ENCODE measurements at places on chromosomes 5 and 9. TPM values are rescaled to one million over a fixed set of nuclear protein-coding genes. Genes with fewer than 3 reads are reported as not detected.

GRCh38 chr5:42492974-42493373 lies 69.7 kb downstream of the GHR start:
- no peak for DNase-seq

DNA sequence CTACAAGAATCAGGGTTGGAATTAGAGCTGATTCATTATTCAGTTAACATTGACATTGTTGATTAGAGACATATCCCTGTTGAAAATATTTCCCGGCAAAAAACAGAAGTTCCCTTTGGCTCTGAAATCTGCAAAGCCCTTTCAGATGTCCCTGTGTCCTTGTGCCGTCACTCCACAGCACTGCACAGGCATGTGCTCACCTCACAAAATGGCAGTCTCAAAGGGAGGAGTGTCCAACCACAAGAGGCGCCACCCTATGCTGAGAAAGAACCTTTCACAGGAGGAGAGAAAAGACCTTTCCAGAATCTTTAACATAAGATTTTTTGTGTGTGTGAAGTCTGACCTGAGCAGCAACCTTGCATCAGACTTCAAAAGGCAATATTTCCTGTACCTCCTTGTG lies 112.8 kb upstream of the PRSS3 start:
- no peak for DNase-seq

DNA sequence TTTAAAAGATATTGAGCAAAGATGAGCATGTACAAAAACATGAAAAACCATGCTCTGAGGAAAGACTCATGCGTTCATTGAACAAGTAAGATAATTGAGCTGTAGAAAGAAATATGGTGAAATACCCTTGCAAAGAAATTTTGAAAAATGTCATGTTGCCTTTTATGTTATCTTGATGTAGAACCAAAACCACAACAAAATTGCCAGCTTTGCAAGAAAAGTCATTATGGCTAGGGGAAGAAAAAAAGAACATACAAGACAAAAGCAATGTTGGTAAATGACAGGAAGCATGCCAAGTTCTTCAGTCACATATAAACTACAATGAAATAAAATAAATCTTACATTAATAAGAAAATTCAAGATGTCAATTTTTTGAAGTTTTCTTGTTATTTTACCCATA lies 368.0 kb downstream of the IRX1 start:
- no peak for DNase-seq

GRCh38 chr5:122501089-122501435 lies 189.0 kb downstream of the SNCAIP start:
- no peak for DNase-seq

DNA sequence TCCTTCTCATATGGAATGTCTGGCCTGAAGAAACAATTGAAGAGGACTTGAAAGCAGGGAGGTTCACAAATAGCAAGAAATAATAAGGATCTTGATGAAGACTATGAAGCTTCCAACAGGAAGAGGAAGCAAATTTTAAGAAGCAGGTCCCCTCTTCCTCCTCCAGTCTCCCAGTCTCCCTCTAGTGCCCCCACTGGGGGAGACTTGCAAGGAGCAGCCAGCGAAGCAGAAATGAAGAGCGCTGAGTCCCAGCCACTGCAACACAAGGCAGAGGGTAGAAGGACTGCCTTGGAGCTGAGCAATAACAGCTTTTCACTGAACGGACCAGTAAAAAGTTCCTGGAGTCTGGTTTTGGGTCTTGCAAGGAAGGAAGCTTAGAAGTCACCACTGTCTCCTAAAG lies 32.6 kb upstream of the ACO1 start:
- no peak for DNase-seq

DNA sequence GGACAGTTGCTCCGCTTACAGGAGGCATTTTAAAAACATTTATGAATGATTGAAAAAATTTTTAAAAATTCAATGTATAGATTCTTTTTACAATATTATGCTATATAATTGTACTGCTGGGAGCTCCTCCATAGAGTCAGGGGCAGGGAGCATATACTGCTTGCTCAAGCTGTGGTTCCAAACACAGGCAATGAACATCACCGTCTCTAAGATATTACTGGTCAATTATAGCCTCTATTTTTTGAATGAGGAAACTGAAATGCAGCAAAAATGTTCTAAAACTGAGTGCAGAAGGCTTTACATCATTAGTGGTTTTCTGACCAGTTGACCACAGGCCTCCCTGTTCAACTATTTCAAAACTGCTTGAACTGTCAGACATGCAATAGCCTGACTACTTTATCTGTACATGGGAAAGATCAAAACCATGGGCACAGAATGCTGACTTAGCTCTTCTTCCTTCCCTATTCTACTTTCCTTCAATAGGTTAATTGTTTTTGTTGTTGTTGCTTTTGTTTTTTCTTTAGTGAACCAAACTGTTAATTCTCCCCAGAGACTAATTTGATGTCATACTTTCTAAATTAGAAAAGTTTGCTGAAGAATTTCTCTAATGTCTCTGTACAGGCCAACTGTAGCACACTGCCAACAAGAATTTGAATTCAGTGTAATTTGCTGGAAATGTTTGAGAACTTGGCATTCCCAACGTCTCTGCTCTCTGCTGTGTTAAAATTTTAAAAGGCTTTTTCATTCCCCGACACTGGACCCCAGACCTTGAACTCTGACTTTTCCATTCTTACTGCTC lies 107.6 kb upstream of the MPDZ start:
- no peak for DNase-seq

DNA sequence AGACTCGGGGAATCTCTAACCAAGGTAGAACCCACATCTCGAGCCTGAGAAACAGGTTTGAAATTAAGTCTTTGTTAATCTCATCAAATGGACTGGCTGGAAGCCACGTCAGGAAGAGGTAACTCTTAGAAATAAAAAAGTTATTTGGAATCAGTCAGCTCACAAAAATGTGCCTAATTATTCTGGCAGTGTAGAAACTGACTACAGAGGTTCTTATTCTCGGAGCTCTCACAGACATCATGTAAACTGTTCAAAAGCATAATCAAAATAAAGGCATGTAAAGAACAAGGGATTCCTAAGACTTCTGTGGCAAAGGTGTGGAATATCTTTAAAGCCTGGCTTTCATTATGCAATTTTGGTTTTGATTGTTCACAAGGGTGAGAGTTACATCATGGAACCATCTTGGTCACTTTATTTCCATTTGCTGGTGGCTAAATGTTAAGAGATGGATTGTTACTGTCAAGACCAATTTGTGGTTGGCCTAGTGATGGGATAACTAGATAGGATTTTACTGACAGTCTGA lies 85.1 kb downstream of the OTULIN start:
- no peak for DNase-seq

The CBY3 gene
- 0.65 TPM for polyA plus RNA-seq

The LCN9 gene
- not detected for polyA plus RNA-seq

All from right renal cortex interstitium (tissue), 3 donors.